ENCODE measurements at places on chromosomes 2 and 18.
A peak's percentile ranks its signal among the peaks of the same experiment; 100 is the strongest.

GRCh38 chr2:190530248-190530900, 4.1 kb downstream of the NEMP2 start:
- DNase-seq, result peak; percentile 82

GRCh38 chr2:225920621-225921220, 521.2 kb downstream of the NYAP2 start:
- DNase-seq, result peak; percentile 56

- DNase-seq, result no peak
Measured at GRCh38 chr2:152426801-152427200, 91.8 kb downstream of the FMNL2 start.

GRCh38 chr2:157691695-157692094, 63.0 kb upstream of the ACVR1C start:
- DNase-seq, result peak; percentile 29

- DNase-seq, result no peak
Measured at GRCh38 chr2:210922419-210922818, 366.0 kb downstream of the CPS1 start.

Data from RPMI7951 (cell line).